ENCODE measurements at places on chromosomes 12 and 14. TPM values are rescaled to one million over a fixed set of nuclear protein-coding genes. Genes with fewer than 3 reads are reported as not detected.

KRT81 gene
- total RNA-seq: not detected

SLC15A5 gene
- not detected for total RNA-seq

ADSS1 gene
- total RNA-seq: 87.3 TPM

DIO2 gene
- 13.0 TPM for total RNA-seq

SERPINA10 gene
- 0.28 TPM for total RNA-seq

NINJ2 gene
- 5.3 TPM for total RNA-seq

DNA sequence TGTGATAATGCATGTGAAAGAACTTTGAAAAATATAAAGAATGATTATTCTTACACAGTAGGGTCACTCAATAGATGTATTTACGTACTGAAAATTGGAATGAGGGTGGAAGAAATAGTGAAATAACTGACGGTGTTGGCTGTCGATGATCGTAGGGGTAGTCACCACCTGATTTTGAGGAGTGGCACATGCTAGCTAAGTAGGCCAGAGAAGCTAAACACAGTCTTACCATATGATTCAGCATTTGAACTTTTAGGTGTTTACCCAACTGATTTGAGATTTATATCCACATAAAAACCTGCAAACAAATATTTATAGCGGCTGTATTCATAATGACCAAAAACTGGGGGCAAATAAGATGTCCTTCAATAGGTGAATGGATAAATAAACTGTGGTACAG, 47.6 kb upstream of the HIF1A start:
- DNase-seq: no peak
- no peaks in the 10 kb centered on the region for H3K27me3 ChIP-seq
- no peaks in the 10 kb centered on the region for H3K4me1 ChIP-seq
- H3K4me3 ChIP-seq: no peak overlapping the region
- H3K36me3 ChIP-seq: no peaks in the 10 kb centered on the region

GRCh38 chr12:58932806-58933681, 12.7 kb upstream of the LRIG3 start:
- no peak overlapping the region for H3K4me3 ChIP-seq
- H3K27ac ChIP-seq: no peak overlapping the region
- H3K27me3 ChIP-seq: no peaks in the 10 kb centered on the region
- DNase-seq: no peak
- H3K36me3 ChIP-seq: no peaks in the 10 kb centered on the region

DNA sequence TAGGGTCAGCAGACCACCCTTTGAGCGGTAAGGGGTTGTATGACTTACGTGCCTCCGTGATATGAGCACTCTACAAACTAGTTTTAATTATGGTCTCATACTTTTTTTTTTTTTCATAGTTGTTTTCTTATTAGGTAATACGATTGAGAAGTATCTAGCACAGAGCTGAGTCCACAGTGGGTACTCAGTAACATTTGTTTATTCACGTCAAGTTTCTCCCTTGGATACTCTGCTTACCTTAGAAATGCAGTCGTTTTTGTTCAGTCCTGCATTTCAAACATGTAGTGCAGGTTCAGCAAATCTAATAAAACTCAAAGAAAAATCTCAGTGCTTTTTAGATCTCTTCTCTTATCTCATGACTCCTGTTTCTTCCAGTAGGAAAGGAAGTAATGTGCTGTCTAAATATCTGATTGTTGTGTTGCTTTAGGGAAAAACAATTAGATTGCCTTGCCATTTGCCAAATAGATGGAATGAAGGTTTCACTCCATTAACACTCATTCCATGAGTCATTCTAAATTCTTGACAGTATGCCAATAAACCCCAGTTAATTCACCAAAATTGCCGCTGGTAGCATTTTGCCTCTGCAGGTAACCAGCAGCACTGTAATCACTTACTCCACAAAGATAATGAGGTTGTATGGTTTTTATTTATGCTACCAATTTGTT, 118.9 kb downstream of the PTCSC3 start:
- no peaks in the 10 kb centered on the region for H3K4me1 ChIP-seq
- no peaks in the 10 kb centered on the region for H3K27me3 ChIP-seq
- no peaks in the 10 kb centered on the region for H3K36me3 ChIP-seq

- H3K36me3 ChIP-seq: peaks cover 3% of the 10 kb centered on the region
- H3K27me3 ChIP-seq: no peaks in the 10 kb centered on the region
- H3K27ac ChIP-seq: no peak overlapping the region
Observed at GRCh38 chr14:31291210-31291609, 83.6 kb upstream of the HECTD1 start.

- H3K4me3 ChIP-seq: no peak overlapping the region
- no peak overlapping the region for H3K27ac ChIP-seq
- H3K27me3 ChIP-seq: no peaks in the 10 kb centered on the region
- no peaks in the 10 kb centered on the region for H3K4me1 ChIP-seq
- no peaks in the 10 kb centered on the region for H3K36me3 ChIP-seq
Observed at GRCh38 chr12:68166317-68166831, 6.8 kb upstream of the IFNG start.

DNA sequence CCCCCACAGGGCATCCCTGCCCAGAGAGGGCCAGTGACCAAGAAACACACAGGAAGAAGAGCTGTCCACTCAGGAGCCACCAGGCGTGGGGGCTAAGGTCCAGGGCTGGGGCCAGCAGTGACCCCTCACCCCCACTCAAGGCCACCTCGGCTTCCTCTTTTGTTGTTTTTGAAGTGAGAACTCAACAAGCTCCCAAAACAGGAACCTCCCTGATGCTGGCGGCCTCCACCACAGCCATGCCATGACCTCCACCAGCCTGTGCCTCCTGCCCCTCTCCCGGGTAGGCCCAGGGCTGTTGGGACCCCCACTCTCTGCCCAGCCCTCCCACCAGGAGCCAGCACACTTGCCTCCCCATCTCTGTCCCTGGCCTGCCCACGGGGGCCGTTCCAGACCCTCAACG, 7.8 kb downstream of the AKT1 start:
- no peaks in the 10 kb centered on the region for H3K27me3 ChIP-seq
- peaks cover 13% of the 10 kb centered on the region for H3K36me3 ChIP-seq
- peaks cover 37% of the 10 kb centered on the region for H3K4me1 ChIP-seq
- H3K4me3 ChIP-seq: no peak overlapping the region
- H3K27ac ChIP-seq: peak overlapping the region; percentile 25

- no peaks in the 10 kb centered on the region for H3K4me1 ChIP-seq
- H3K27ac ChIP-seq: no peak overlapping the region
- peak overlapping the region; percentile 22 for H3K4me3 ChIP-seq
- DNase-seq: peak; percentile 21
Observed at GRCh38 chr14:51780006-51780692, 80.3 kb upstream of the GNG2 start.

GRCh38 chr14:69586404-69586803, 11.7 kb upstream of the CCDC177 start:
- no peak overlapping the region for H3K27ac ChIP-seq
- no peak for DNase-seq
- no peaks in the 10 kb centered on the region for H3K4me1 ChIP-seq
- no peaks in the 10 kb centered on the region for H3K27me3 ChIP-seq
- H3K4me3 ChIP-seq: no peak overlapping the region

DNA sequence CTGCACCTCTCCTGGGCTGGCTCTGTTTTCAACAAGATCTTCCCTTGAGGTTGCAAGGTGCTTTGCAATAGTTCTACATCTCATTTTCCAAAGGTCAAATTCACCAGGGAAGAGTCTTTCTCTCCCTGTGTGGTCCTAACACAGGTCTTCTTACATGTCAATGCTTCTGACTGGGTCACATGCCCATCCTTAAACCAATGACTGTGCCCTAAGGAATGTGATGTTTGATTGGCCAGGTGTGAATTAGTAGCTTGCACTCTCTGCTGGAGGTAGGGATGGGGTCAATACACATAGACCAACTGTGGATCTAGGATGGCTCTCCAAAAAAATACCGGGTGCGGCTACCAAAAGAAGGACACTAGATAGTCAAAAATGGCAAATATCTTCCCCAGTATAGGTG, 19.9 kb upstream of the KCNK10 start:
- no peak overlapping the region for H3K4me3 ChIP-seq
- H3K36me3 ChIP-seq: no peaks in the 10 kb centered on the region
- H3K27ac ChIP-seq: no peak overlapping the region
- DNase-seq: no peak
- H3K4me1 ChIP-seq: no peaks in the 10 kb centered on the region
- H3K27me3 ChIP-seq: no peaks in the 10 kb centered on the region

DNA sequence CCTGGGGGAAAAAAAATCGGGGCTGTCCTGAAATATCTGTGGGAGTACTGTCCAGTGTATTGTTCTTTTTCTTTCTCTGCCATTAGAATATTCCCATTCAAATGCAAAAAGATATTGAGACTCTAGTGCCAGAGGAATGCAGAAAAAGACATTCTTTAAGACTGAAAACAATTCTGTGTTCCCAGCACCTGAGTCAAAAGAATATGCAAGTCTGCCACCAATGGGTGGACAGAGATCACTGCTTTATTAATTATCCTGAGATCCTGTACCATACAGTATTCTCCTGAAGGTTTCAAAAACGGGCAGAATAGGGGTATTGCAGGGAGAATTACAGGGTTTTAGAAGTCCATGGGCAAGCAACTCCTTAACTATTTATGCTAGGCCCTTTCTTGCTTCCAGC, 361.8 kb downstream of the C12orf50 start:
- no peak overlapping the region for H3K4me3 ChIP-seq
- DNase-seq: no peak
- H3K4me1 ChIP-seq: no peaks in the 10 kb centered on the region

GRCh38 chr14:59534361-59534987, 42.1 kb downstream of the CCDC175 start:
- no peaks in the 10 kb centered on the region for H3K36me3 ChIP-seq
- H3K27ac ChIP-seq: no peak overlapping the region
- DNase-seq: no peak

GRCh38 chr12:57187222-57188089, 29.1 kb upstream of the NXPH4 start:
- no peak overlapping the region for H3K4me3 ChIP-seq
- peaks cover 81% of the 10 kb centered on the region for H3K36me3 ChIP-seq
- H3K27me3 ChIP-seq: no peaks in the 10 kb centered on the region
- no peak for DNase-seq
- H3K27ac ChIP-seq: no peak overlapping the region
- no peaks in the 10 kb centered on the region for H3K4me1 ChIP-seq

DNA sequence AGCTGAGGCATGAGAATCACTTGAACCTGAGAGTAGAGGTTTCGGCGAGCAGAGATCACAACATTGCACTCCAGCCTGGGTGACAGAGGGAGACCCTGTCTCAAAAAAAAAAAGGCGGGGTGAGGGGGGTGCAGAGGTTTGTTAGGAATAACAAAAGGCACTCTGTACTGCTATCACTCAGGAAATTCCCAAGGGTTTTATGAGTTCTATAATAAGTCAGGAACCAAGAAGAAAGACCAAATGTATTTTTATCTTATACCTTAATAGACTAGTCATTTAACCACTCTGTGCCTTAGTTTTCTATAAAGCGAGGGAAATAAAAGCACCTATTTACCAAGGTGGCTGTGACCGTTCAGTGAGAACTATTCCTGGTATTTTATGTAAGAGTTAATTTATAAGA, 319.2 kb downstream of the GPHN start:
- no peak overlapping the region for H3K4me3 ChIP-seq
- DNase-seq: no peak
- H3K36me3 ChIP-seq: no peaks in the 10 kb centered on the region
- H3K27me3 ChIP-seq: no peaks in the 10 kb centered on the region
- H3K27ac ChIP-seq: no peak overlapping the region
- H3K4me1 ChIP-seq: no peaks in the 10 kb centered on the region

DNA sequence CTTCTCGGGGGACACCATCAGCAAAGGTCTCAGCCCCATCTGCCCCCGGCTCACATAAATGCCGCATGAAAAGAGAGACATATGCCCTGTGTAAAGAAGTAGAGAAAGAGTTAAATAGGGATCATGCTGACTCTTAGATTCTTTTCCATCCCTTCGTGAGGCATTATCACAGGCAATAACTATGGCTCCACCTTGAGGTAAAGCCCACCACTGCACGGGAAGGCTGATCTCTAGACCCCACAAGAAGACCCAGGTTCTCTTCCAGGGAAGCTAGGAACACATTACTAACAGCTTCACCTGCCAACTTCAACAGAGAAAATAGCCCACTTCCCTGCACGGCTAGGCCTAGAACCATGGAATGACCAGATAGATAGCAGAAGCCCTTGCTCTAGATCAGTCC, 14.1 kb upstream of the NOP2 start:
- H3K27ac ChIP-seq: no peak overlapping the region
- H3K27me3 ChIP-seq: no peaks in the 10 kb centered on the region
- peaks cover 86% of the 10 kb centered on the region for H3K36me3 ChIP-seq
- no peaks in the 10 kb centered on the region for H3K4me1 ChIP-seq

GRCh38 chr12:62522984-62523383, 56.4 kb downstream of the MON2 start:
- H3K27me3 ChIP-seq: no peaks in the 10 kb centered on the region
- DNase-seq: no peak
- no peak overlapping the region for H3K4me3 ChIP-seq
- H3K27ac ChIP-seq: no peak overlapping the region
- H3K4me1 ChIP-seq: peaks cover 20% of the 10 kb centered on the region

DNA sequence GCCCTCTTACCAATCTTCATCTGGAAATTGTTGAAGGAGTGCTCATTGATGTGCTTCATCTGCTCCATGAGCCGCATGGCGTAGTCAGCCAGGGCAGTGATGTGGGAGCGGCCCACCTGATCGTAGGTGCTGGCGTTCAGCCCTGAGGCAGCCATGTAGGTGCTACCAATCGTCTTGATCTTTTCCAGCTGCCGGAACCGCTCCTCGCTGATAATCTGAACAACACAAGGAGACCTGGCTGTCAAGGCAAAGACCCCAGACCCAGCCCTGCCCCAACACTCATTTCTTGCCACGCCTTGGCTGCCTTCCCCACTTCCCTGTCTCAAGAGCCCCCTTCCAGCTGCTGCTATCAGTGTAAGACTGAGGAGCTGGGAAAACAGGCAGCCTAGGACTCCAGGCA, 18.1 kb downstream of the ADCY6 start:
- no peak overlapping the region for H3K4me3 ChIP-seq
- peaks cover 61% of the 10 kb centered on the region for H3K36me3 ChIP-seq
- peaks cover 3% of the 10 kb centered on the region for H3K4me1 ChIP-seq
- DNase-seq: no peak

- H3K4me3 ChIP-seq: no peak overlapping the region
- H3K4me1 ChIP-seq: peaks cover 7% of the 10 kb centered on the region
- no peaks in the 10 kb centered on the region for H3K27me3 ChIP-seq
Observed at GRCh38 chr14:102863381-102863780, 59.1 kb upstream of the AMN start.

- DNase-seq: no peak
- H3K4me3 ChIP-seq: no peak overlapping the region
Observed at GRCh38 chr12:13124656-13125505, 21.4 kb upstream of the GSG1 start.

GRCh38 chr14:24508155-24508840, at the start of gene CMA1:
Gene CMA1 (minus strand): TSS chr14:24508265. CDS start chr14:24508235, 30 bp downstream.
- H3K36me3 ChIP-seq: no peaks in the 10 kb centered on the region
- H3K27ac ChIP-seq: no peak within 1 kb of the TSS
- H3K4me3 ChIP-seq: no peak within 1 kb of the TSS
- no peaks in the 10 kb centered on the region for H3K27me3 ChIP-seq
- no peak for DNase-seq
- H3K4me1 ChIP-seq: no peaks in the 10 kb centered on the region

DNA sequence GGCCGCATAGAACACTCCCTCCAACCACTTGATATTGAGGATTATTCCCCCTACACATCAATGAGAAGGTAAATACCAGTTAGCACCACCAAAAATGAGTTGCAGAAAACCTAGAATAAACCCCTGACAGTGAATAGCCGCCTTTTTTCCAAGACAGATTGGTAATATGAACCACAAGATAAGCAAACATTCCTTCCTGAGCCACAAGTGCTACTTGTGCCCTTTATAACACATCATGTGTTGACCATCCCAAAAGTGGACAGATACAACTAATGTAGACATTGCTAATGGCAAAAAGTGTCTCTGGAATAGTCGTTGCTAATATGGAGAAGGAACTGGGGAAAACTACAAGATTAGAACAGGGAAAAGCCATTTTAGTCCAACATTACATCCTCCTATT, 17.2 kb downstream of the NOXRED1 start:
- no peak overlapping the region for H3K4me3 ChIP-seq
- H3K4me1 ChIP-seq: no peaks in the 10 kb centered on the region
- no peaks in the 10 kb centered on the region for H3K36me3 ChIP-seq
